ENCODE measurements at places on chromosomes 7 and 10.

GRCh38 chr7:135102372-135102771 is 45.5 kb upstream of the TMEM140 start:
- DNase-seq, result no peak

DNA sequence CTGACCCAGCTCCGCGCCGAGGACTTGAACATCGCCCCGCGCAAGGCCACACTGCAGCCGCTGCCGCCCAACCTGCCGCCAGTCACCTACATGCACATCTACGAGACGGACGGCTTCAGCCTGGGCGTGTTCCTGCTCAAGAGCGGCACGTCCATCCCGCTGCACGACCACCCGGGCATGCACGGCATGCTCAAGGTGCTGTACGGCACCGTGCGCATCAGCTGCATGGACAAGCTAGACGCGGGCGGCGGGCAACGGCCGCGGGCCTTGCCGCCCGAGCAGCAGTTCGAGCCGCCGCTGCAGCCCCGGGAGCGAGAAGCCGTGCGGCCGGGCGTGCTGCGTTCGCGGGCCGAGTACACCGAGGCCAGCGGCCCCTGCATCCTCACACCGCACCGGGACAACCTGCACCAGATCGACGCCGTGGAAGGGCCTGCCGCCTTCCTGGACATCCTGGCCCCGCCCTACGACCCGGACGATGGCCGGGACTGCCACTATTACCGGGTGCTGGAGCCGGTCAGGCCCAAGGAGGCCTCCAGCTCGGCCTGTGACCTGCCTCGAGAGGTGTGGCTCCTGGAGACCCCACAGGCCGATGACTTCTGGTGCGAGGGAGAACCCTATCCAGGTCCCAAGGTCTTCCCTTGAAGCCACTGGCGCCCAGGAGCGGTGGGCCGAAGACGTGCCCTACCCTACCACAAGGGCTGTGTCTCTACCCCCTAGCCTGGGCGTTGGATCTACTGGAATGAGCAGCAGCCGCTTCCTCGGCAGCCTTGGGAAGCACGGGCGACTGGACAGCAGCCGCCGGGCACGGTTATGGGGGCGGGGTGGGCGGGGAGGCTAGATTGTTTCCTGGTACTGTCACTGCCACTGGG is 945 bp downstream of the ADO start:
- DNase-seq, result peak; percentile 64

DNA sequence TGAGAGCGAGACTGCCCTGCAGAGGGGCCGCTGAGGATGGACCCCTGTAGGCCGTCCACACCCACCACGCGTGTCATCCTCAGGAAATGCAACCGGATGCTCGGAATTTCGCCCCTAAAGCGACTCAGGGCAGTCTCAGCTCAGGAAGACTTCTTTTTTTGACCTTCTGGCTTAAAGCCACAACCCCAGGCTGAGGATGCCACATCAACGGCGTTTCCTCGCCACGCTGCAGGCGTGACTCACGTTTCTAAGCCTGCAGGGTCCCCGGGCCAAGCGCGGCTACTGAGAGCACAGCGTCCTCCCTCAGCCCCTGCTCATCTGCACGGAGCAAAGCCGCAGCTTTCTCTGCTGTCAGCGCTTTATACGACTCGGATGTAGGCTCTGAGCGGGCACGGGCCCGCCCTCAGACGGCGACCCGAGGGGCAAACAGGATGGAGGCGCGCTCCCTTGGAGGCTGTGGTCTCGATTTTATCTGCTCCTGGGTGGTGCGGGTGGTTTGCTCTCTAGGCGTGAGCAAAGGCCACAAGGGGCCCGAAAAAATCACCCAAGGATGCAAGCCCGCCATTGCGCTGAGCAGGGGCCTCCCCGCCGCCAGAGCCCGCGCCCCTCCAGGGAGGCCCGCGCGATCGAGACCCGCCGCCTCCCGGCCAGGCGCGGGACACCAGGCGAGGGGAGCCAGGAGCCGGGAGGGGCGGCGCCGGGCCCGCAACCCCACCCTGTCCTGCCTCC is 726 bp upstream of the INSIG1 start:
- DNase-seq, result peak; percentile 88

DNA sequence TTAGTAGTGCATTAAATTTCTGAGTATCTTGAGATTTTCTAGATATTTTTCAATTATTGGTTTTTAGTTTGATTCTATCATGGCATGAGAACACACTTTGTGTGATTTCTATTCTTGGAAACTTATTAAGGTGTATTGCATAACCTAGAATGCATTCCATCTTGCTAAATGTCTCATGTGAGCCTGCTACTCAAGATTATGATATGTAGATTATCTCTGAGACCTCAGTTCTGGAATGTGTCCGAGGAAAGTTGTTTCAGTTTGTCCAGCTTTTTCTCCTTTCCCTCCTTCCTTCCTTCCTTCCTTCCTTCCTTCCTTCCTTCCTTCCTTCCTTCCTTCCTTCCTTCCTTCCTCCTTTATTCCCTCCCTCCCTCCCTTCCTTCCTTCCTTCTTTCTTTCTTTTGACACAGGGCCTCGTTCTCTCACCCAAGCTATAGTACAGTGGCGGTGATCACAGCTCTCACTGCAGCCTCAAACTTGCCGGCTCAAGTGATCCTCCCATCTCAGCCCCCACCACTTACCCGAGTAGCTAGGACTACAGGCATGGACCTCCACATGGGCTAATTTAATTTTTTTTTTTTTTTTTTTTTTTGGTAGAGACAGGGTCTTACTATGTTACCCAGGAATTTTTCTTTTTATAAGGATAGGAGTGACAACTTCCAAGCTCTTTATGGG is 7.6 kb downstream of the ITPRID1 start:
- DNase-seq, result no peak

DNA sequence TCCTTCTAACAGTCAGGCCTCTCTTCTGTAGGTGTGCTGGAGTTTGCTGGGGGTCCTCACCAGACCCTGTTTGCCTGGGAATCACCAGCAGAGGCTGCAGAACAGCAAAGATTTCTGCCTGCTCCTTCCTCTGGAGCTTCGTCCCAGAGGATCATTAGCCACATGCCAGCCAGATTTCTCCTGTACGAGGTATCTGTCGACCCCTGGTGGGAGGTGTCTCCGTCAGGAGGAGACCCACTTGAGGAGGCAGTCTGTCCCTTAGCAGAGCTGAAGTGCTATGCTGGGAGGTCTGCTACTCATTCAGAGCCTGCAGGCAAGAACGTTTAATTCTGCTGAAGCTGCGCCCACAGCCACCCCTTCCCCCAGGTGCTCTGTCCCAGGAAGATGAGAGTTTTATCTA is 611.1 kb upstream of the COBL start:
- DNase-seq, result no peak

DNA sequence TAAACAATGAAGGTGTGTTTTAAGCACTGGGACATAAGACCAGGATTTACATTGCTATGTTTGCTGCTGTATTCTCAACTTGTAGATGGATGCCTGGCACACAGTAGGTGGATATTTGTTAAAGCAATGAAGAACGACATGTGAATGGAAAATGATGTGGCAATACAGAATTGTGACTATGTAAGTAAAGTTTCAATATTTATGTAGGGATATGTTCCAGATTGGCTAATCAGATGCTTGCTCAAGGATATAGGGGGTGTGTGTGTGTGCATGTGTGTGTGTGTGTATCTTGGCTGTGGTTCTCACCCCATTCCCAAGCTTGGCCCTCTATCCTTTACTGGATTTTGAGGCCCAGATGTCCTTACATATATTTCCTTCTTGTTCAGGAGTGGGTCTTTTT is 42.7 kb upstream of the LAMB1 start:
- no peak for DNase-seq

DNA sequence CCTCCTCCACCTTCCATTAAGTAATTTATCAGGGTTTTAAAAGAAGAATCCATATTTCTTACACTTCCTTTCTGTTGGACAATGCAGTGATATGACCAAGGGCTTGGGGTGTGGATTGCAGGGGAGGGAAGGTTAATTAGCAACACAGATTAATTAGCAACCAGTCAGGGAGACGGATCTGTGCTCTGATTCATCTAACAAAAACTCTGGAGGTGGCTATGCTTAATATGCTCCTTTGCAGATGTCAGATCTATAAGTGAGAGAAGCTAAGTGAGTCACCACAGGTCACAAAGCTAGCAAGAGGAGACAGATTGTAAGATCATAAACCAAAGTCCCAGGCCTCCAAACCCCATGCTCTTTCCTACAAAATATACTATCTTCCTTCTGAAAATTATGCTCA is 178.8 kb upstream of the ITGB1 start:
- DNase-seq, result peak; percentile 31

DNA sequence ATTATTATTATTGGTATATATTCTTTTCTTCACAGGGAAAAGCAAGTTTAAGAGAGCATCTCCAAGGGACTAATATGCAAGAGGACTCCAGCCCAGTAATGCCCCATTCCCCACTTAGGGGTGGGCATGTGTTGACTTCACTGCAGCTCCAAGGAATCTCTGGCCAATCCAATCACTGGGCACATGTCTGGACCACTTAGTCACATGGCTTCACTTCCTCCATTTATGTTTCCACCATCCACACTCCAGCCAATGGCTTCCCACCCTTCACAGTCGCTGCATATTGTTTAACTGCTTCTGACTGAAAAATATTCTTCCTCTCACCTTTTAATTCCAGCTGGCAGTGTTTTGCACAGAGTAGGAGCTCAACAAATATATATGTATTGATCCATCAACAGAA is 43.6 kb downstream of the FBXL13 start:
- no peak for DNase-seq

DNA sequence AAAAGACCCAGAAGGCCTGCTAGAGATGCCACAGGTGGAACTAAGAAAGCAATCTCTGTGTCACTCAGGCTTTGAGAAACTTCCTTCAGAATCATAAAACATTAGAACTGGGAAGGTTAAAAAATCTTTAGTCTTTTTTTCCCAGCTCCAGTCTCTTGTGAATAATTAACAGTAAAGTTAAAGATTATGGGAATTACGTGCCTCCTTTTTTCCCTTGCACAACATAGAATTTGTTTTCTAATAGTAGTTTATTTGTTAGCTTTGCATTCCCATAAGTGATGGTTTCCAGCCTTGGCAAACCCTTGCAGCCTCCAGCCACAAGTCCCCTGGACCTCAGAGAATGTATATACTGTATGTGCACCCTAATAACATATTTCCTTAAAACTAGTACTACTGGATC is 128.3 kb downstream of the TPST1 start:
- DNase-seq, result peak; percentile 67

DNA sequence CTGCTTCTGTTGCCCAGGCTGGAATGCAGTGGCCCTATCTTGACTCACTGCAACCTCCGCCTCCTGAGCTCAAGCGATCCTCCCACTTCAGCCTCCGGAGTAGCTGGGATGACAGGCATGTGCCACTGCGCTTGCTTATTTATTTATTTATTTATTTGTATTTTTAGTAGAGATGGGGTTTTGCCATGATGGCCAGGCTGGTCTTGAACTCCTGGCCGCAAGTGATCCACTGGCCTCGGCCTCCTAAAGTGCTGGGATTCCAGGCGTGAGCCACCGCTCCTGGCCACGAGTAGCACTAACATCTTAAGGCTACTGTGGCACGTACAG is 70.9 kb downstream of the CARD11 start:
- DNase-seq, result no peak

- no peak for DNase-seq
Measured at GRCh38 chr7:11533229-11533820, 298.7 kb downstream of the THSD7A start.

- DNase-seq, result no peak
Measured at GRCh38 chr10:132690821-132691610, 94.9 kb downstream of the NKX6-2 start.

DNA sequence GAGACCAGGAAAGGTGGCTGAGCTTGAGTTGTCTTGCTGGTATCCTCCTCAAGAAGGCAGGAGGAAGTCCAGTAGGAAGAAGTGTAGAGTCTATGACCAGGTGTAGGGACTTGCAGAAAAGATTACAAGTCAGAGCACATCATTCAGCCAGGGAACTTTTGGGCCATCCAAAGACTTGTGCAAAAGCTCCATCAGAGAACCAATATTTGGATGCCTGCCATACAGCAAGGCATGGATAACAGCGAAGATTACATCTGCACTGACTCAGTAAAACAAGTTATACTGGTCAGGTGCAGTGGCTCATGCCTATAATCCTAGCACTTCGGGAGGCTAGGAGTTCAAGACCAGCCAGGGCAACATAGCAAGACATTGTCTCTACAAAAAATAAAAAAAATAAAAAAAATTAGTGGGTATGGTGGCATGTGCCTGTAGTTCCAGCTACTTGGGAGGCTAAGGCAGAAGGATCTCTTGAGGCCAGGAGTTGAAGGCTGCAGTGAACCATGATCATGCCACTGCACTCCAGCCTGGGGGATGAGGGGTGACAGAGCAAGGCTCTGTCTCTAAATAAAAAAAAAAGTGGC is 13.2 kb upstream of the NMT2 start:
- no peak for DNase-seq

DNA sequence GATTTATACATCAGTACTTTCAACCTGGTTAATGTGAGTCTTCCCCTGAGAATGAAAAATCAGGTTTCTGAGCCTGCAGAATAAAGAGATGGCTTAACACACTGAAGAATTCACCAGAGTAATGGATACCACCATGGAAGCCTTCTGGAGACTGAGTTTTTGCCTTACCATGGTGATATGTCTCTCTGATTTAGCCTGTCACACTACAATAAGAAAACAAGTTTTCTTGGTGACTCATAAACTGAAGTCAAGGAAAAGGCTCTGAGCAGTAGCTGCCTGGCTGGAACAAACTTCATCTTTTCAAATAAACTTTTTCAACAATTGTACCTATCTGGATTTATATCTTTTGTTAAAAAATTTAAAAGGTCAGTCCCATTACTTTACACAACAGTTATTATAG is 229.0 kb downstream of the PRPF18 start:
- DNase-seq, result peak; percentile 33

DNA sequence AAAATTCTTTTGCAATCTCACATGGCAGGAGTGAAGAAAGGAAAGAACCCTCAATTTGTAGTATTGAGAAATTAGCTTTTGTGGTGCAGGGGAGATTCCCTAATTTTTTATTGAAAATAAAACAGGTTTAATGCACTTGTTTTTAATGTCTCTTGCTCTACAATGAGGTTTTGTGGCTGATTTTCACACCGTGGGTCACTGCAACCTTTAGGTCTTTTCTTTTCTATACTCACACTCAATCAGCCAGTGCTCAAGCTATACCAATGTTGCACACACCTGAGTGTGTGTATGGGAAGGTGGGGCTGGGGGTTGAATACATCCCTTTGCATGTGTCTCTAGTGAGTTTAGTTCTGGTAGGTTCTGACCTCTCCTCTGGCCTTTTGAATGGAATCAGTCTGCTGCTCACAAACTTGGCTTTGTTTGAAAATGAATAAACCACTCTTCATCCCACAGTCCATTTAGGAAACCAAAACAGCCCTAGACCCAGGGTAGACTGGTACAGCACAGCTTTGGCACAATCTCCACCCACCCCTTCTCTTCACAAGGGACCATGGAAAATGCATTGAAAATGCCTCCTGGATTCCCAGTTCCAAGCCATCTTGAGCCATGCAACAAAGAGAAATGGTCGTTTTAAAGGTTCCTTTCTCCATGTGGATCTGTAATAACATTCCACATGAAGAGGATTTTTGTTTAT is 411.5 kb downstream of the SFMBT2 start:
- DNase-seq, result no peak

DNA sequence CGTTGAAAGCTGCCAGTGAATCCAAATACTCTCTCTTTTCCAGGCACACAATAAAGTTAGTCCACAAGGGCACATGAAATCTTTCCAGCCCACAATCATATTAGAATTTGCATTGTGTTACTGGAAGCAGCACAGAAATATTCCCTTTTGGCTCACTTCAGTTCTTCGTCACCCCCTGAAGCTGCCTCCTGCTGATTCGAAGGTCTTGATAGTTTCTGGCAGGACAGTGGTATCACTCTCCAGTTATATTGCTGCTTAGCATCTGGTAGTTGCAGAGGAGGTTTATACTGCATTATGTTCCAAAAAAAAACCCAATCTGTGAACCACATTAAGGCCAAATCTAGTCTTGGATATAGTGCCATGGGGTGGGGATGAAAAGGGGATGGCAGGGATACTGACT is 253.2 kb downstream of the BICC1 start:
- DNase-seq, result no peak

Data from ACHN (cell line).